ENCODE measurements at places on chromosomes 4 and X.

DNA sequence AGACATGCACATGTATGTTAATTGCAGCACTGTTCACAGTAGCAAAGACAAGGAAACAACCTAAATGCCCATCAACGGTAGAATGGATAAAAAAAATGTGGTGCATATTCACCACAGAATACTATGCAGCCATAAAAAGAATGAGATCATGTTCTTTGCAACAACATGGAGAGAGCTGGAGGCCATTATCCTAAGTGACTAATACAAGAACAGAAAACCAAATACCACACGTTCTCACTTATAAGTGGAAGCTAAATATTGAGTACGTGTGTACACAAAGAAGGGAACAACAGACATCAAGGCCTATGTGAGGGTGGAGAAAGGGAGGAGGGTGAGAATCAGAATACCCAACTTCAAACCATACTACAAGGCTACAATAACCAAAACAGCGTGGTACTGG lies 17.4 kb upstream of the LNX1 start:
- no peak for DNase-seq

DNA sequence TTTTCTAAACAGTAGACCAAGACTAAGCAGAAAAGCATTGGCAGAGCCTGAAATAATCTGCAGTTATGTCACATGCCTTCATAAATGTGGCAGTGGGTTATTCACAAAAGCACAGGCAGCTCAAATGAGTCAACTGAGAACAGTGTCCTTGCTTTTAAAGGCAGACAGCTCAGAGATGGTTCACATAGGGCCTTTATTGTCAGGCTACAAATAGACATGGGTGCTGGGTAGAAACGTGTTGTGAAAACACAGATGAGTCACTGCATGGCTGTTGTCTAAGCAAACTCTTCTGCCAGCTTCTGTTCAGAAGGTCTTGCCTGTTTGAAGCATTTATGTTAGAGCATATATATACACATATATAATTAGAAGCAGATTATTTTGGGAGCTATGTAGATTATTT lies 118.0 kb downstream of the SLC4A4 start:
- no peak for DNase-seq

GRCh38 chr4:117334451-117335188 lies 249.2 kb upstream of the TRAM1L1 start:
- no peak for DNase-seq

GRCh38 chr4:103786014-103786413 lies 66.2 kb upstream of the TACR3 start:
- DNase-seq, result no peak

- DNase-seq, result no peak
These were observed 48.0 kb upstream of the STARD8 start for GRCh38 chrX:68599256-68600152.

GRCh38 chr4:124143632-124144031 lies 568.9 kb downstream of the ANKRD50 start:
- DNase-seq, result no peak

DNA sequence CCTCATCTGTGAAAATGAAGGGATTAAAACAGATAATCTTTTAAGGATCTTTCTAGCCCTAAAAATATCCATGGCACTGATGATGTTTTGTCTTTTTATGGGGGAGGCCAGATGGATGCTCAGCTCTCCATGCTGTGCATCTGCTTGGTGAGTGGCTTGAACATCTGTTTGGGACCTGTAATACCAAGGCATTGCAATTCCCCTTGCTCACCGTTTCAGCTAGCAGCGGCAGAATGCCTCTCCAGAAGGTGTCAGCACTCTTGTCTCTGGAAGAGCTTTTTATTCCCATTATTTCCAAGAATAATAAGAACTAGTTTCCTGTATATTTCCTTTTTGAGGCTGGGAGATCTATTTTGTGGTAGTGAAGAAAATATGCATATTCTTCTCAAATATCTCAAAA lies 151.9 kb upstream of the ANK2 start:
- no peak for DNase-seq

DNA sequence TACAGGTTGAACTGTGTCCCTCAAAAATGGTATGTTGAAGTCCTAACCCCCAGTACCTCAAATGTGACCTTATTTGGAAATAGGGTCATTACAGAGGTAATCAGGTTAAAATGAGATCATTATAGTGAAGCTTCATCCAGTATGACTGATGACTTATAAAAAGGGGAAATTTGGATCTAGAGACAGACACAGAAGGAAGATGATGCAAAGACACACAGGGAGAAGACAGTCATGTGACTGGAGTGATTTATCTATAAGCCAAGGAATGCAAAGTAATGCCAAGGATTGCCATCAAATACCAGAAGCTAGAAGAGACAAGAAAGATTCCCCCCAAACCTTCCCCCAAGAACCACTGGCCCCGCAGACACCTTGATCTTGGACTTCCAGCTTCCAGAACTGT lies 155.2 kb downstream of the RBMX2 start:
- no peak for DNase-seq

- DNase-seq, result no peak
These were observed 60.4 kb downstream of the EFNB1 start for GRCh38 chrX:68889249-68889648.

GRCh38 chr4:164894702-164895101 lies 17.7 kb downstream of the APELA start:
- DNase-seq, result no peak

DNA sequence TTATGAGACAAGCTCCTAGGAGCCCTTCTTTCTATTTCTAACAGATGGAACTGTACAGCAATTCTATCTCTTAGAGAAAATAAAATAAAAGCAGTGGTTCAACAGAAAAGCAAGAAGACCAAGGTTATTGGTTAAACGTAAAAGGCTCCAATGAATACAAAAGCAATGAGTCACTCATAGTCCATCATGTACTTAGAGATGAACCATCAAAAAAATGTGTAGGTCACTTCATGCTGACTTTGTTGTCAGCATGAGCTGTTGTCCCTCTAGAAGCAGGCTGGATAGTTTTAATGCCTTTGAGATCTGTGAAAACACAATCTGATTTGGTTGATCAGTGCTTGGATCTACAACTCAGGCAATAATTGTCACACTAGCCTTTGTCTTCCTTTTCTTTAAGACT lies 378.6 kb upstream of the ANXA10 start:
- no peak for DNase-seq

- no peak for DNase-seq
These were observed 53.9 kb upstream of the ATP8A1 start for GRCh38 chr4:42710761-42711160.

DNA sequence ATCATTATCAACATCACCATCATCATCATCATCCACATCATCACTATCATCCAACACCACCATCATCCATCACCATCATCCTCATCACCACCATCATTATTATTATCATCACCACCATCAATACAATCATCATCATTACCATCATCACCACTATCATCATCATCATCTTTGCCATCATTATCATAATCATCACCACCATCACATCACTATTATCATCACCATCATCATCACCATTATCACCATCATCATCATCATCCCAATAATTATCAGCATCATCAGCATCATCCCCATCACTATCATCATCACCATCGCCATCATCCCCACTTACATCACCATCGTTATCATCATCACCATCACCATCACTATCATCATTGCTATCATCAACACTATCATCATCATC lies 1021.9 kb upstream of the PRKX start:
- no peak for DNase-seq

DNA sequence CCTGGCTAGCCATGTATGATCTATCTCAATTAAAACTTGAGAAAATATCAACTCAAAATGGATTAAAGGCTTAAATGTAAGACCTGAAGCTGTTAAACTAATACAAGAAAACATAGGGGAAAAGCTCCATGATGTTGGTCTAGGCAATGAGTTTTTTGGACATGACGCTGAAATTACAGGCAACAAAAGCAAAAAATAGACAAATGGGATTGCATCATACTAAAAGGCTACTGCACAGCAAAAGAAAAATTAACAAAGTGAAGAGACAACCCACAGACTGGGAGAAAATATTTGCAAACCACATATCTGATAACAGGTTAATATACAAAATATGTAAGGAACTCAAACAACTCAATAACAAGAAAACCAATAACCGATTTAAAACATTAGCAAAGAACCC lies 8.4 kb downstream of the GC start:
- no peak for DNase-seq

DNA sequence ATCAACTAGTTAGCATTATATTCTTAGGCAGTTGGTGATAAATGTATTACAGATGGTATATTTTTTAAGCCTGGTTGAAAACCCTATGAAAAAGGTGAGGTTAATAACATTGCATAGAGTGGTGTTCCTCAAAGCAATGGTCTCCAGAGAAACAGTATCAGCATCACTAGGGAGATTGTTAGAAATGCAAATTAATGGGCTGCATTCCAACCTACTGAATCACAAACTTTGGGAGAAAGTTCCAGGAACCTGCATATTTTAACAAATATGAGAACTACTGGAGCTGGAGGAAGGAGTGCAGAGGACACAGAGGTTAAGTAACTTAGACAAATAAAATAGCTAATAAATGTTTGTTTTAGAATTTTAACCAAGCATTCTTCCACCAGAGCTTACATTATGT lies 166.9 kb upstream of the PCDH10 start:
- no peak for DNase-seq

GRCh38 chr4:5451243-5451642 lies 257.1 kb downstream of the EVC2 start:
- no peak for DNase-seq

DNA sequence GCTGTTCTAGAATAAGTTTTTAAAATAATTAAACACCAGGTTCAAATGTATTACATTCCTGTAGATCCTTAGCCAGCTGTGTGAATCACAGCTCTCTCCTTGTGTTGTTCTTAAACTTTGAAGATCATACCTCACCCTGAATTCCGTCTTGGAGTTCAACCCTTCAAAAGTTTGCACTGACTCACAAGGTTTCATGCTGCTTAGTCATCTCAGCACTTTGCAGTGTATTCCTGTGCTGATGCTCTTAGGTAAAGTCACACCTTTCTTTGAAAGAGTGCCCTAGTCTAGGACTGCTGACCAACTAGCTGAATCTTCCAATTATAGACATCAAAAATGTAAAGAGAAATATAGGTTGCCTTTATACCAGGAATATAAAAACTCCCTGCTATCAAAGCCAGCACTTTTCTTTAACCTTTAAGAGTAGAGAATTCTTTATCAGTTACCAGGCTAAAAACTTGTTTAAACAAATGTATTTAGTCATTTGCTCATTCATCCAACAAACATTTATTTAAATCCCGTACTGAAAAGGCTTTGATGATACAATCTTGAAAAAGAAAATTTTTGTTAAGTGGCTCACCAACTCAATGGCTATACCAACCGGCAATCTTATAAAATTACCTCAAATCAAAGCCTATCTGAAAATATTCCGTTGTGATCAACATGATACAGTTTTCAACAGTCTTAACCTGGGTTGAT lies 169.7 kb downstream of the RAP1GDS1 start:
- no peak for DNase-seq

DNA sequence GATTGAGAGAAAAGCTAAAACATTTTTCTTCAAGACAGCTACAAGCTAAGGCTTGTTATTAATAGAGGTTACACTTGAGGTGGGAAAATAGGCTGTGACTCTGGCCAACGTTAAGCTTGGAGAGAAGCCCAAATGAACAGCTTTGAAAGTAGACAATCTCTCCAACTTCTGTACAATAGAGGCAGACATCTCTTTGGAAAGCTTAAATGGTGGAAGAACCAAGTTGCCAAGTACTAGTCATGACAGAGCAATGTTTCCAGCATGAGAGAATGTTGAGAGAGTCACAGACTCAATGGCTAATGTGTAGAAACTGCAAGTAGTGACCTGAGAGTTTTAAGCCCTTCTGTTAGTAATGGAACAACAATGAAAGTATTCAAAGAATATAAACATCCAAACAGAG lies 298.1 kb downstream of the INPP4B start:
- no peak for DNase-seq
